AG08396 (cell line): ENCODE measurements at places on chromosomes 1 and 21.

GRCh38 chr1:91546876-91547275, 46.2 kb downstream of the CDC7 start:
- no peak for DNase-seq

GRCh38 chr1:206754011-206754410, 16.6 kb upstream of the IL19 start:
- peak; percentile 42 for DNase-seq

GRCh38 chr1:197844651-197845050, 57.8 kb upstream of the C1orf53 start:
- no peak for DNase-seq

DNA sequence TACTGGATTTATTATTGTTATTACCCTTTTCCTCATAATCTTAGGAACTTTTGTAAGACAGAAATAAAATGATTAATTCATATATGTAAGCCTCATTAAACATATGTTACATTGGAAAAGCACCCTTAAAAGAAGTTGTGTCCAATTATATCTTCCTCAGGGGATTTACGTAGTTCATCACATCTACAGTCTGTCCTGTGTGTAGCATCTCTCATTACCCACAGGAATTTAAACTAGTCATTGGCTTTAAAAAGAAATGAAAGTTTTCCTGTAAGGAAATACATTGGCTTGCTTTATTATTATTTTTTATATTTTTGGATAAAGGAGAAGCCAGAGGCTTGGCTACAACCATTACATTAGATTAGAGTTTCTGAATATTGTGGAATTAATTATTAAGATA, 56.1 kb downstream of the SWT1 start:
- DNase-seq, result no peak

GRCh38 chr1:117389284-117389683, 22.0 kb downstream of the MAN1A2 start:
- no peak for DNase-seq

DNA sequence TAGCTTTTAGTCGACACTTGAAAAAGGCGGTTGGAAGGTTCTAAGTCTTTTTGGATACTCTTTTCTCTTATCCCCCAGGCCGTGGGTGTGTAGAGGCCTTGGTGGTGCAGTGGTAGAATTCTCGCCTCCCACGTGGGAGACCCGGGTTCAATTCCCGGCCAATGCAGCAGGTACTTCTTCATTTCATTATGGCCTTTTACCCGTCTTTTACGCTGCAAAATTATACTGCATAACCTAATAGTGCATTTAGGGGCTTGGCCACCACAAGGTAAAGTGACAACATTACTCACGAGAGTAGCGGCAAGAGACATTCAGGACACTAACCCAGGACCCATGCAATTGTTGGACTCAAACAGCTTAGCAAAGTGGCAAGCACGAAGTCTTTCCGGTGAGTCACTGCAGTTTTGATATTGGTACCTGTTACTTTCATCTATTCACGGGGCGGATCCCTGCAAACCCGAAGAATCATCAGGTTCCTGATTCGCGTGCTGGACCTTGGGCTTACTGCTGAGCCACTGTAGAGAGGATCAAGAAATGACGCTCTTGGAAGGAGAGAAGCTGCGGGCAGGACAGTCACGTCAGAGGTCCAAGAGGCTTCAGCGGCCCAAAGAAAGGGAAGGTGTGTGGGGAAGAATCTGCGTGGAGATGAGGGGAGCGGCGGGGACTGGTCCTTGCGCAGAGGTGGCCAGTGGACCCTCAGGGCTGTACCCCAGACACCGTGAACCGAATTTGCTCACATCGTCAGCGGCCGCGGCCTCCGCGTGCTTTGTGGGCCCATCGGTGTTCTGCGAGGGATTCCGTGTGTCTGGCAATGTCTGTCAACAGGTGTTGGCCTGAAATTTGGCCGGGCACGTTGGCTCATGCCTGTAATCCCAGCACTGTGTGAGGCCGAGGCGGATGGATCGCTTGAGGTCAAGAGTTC, 12.9 kb upstream of the RNU1-4 start:
- no peak for DNase-seq

DNA sequence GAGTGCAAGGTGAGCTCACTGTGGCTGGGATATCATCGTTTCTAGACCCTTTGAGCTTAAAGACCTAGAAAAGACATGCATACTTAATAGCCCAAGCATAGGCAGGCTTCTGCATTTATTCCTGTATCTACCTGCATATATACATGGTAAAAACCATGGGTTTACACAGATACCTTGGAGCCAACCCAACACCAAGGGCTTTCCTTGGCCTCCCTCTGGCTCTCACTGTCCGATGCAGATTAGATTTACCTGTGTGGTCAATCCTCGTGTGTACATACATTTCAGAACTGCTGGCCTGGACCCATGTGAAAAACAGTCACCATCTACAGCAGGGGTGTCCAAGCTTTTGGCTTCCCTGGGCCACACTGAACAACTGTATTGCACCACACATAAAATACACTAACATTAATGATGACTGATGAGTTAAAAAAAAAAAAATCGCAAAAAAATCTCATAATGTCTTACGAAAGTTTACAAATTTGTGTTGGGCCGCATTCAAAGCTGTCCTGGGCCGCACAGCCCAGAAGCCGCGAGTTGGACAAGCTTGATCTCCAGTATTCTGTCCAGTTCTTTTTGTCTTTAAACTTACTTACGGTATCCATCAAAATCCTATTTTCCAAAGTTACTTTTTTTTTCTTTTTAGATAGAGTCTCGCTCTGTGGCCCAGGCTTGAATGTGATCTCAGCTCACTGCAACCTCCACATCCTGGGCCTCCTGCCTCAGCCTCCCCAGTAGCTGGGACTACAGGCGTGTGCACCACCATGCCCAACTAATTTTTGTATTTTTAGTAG, 43.5 kb downstream of the WDR4 start:
- DNase-seq, result no peak

DNA sequence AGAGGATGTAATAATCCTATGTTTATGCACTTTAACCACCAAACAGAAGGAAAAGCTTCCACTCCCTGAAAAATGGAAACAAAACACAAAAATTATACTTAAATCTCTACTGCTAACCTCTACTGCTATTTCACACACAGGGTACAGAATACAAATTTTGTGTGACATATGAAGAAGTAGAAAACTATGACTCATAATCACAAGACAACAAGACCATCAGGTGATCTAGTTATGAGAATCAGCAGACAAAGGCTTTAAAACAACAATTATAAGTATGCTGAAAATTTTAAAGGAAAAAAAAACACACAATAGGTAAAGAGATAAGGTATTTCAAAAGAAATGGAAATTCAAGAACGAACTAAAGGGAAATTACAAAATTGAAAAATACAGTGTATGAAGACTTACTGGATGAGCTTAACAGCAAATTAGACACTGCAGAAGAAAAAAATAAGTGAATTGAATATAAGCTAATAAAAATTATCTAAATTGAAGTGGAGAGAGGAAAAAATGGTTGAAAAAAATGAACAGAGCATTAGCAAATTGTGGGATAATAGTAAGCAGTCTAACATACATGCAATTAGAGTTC, 13.6 kb upstream of the NAV1 start:
- no peak for DNase-seq

DNA sequence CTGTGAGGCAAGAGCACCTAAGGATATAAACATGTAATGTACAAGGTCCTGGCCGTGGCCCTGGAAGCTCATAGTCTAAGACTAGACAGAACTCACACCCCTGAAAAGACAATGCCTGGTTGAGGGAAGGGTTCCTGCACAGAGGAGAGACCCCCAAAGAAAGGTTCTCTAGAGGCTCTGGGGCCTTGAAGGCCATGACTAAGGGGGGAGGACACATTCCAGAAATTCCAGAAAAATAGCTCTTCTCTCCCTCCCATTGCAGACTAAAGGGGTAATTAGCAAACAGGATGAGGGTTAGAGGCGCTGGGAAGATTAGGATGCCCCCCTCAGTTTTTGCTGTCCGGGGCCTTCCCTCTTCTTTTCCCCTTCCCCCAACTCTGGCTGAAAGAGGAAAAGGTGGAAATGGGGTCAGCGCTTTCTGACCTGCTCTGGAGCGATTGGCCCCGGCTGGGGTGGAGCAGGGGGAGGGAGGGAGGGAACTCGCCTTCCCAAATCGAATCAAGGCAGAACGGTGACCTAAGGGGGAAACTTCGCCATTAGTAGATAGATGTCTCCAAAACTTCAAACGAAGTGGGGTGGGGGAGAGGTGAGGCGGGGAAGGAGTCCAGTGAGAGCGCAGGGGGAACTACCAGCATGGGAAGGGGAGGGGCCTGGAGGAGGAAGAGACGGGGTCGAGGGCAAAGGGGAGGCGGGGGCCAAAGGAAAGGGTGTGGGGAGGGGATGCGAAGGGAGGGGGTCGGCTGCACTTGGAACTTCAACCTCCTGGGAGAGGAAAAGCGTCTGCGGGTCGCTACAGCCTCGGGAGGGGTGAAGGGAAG, 11.8 kb downstream of the PAX7 start:
- DNase-seq, result no peak

- no peak for DNase-seq
These were observed 370.6 kb upstream of the NCAM2 start for GRCh38 chr21:20627594-20627993.

GRCh38 chr1:208298593-208299269, 54.5 kb upstream of the PLXNA2 start:
- no peak for DNase-seq

DNA sequence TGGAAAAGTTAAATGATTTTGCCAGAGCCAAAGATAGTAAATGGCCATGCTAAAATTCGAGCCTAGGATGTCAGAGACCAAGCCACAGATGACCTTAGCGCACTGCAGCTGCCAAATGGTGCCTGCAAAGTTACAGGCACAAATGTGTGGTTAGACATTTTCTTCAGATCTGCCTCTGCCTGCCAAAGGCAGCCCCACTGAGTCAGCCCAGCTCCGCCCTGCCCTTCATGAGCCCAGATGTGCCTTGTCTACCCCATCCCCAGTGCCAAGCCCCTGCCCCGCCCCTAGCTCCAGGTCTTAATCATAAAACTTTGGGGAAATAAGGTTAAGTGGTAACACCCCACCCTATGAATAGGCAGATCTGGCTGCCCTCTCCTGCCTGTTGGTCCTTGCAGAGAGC, 105.9 kb downstream of the DTL start:
- no peak for DNase-seq

GRCh38 chr1:25232866-25233784, 823 bp upstream of the SYF2 start:
- DNase-seq, result peak; percentile 84

- DNase-seq, result peak; percentile 87
These were observed 9.0 kb downstream of the IGSF9 start for GRCh38 chr1:159936273-159936904.

GRCh38 chr21:19510653-19511052, 1107.1 kb upstream of the TMPRSS15 start:
- no peak for DNase-seq

GRCh38 chr21:32958288-32959002, 67.3 kb upstream of the OLIG2 start:
- DNase-seq, result no peak

- DNase-seq, result no peak
These were observed 10.9 kb downstream of the TSHB start for GRCh38 chr1:115040501-115040900.

DNA sequence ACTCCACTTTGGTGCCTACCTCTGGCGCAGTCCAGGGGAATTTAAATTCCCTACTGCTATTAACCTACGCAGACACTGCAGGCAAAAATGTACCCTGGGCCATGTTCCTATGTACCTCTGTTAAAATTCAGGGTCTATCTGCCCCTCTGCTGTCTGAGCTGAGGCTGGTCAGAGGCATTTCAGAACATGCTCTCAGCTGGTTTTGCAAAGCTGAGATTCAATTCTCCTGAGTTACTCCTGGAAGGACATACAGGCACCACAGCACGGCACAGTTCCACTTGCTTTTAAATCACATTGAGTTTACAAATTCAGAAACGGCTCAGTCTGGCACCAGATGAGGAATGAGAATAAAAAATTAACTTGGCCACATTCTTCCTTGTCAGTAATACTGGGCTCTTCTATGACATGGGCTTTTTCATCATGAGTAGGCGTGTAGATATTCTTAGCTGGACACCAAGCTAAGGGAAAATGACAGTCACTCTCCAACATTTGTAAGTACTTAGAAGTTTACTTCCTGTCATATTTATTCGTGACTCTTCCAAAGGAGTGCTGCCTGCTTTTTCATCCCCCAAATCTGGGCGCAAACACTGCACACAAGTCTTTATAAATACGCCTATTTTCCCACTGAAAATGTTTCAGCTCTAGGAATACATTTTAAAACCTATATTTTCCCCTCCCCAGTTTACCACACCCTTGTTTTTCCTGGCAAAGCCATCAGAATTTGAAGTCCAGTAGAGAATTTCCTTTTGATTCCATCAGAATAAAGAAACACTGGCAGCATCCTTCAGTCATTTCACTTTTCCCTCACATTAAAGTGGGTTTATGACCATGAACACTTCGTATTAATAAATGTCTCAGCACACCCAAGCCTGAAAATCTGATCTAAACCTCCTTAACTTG, 1.9 kb downstream of the C1orf198 start:
- DNase-seq, result no peak

DNA sequence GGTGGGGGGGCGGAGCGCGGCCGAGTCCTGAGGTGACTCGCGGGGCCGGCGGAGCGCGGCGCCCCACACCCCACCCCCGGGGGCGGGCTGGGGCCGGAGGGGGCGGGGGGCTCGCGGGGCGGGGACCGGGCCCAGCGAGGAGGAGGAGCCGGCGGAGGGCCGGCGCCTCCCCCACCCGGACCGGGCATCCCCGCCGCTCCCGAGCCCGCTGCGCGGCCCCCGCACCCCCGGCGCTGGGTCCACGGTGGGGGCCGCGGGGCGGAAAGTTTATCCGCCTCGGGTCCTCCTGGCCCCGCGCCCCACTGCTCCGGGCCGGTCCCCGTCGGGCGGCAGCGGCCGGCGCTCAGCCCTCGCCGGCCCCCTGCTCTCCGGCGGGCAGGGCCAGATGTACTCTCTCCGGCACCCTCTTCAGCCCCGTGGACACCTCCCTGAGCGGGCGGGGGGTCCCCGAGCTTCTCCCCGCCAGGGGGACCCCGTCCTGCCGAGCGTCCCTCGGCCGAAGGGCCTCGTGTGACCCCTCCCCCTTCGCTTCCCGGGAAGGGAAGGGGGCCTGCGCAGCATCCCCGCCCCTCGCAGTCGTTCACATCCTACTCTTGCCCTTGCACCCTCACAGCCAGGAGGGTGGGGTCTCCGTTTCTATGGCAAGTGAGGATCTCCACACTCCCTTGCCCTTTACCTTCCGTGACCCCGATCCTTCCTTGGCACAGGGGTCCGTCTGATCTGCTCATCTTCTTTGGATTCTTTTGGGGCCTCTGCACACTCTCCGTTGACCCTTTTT, 663 bp downstream of the CAMTA1 start:
- peak; percentile 84 for DNase-seq

DNA sequence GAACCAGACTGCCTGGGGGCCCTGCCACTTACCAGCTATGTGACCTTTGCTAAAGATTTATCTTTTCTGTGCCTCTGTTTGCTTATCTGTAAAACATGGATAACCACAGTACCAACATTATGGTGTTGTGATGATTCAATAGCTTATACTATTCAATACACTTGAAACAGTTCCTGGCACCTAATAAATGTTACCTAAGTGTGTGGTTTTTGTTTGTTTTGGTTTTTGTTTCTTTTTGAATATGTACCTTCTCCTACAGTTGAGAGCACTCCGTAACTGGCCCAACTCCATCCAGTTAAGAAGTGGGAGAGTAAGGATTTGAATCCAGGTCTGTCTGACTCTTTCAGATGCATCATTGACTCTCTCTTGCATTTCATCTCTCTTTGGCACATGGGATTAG, 125.8 kb upstream of the C8B start:
- DNase-seq, result no peak
